NCI-H1694 (cell line): ENCODE measurements at places on chromosomes 5 and 9.

DNA sequence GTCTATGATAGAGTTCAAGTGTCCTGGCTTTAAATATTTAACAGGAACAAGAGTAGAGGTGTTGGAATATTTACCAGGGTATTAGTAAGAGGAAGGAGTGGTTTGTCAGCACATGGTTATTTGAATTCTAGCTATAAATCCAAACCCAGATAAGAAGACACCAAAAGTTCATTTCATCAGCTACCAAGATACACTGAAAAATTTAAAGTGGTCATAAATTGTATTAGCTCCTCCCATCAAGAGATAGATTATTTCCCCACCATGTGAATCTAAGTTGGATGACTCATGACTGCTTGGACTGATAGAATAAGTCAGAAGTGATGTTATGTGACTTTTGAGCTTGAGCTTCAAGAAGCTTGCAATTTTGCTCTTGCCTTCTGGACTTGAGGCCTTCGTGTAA, 72.1 kb upstream of the GRAMD2B start:
- DNase-seq = no peak

DNA sequence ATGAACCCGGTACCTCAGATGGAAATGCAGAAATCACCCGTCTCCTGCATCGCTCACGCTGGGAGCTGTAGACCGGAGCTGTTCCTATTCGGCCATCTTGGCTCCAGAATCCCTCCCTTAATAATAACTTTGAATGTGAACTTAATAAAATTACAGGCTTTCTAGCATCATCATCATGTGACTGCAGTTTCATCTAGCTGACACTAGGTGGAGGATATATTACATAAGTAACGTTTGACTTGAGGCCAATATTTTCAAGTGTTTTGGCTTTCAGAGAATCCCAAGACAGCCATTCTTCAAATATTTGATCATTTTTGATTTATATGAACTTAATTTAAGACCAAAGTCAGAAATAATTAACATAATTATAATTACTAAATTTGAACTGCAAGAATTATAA, 474.9 kb upstream of the CDH10 start:
- no peak for DNase-seq

DNA sequence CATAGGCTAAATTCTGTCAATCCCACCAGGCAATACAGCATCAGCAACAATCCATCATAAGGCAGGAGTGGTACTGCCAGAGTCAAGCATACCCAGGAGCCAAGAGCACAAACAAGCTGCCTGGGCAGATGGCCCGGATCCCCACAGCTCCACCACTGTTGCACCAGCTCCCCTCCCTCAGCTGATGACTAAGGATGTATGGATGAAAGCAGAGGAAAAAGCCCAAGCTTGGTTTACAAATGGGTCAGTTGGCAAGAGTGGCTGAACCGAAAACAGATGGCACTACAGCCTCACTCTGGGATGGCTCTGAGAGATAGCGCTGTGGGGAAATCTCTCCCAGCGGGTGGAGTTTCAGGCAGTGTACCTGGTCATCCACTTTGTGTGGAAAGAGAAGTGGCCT, 29.4 kb downstream of the DROSHA start:
- DNase-seq = peak; percentile 93

- no peak for DNase-seq
Observed at GRCh38 chr5:103442750-103443149, 119.8 kb downstream of the NUDT12 start.

DNA sequence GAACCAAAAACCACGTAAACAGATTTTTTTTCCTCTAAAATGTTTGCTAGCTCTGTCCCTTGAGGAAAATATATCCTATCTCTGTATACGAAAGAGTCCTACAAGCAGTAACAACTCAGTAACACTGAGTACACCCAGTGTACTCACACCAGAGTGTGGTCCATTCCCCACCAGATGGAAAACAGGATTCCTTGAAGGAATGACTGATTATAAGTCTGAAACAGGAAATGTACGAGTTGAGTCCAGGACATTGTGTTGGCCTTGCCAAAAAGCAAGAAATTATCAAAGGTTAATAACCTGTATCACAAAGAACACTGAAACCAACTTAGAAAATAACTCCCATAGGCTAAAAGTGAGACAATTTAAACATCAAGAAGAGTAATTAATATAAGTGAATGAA, 20.4 kb downstream of the GOLPH3 start:
- no peak for DNase-seq

GRCh38 chr5:16864631-16865131, 71.4 kb downstream of the MYO10 start:
- no peak for DNase-seq

DNA sequence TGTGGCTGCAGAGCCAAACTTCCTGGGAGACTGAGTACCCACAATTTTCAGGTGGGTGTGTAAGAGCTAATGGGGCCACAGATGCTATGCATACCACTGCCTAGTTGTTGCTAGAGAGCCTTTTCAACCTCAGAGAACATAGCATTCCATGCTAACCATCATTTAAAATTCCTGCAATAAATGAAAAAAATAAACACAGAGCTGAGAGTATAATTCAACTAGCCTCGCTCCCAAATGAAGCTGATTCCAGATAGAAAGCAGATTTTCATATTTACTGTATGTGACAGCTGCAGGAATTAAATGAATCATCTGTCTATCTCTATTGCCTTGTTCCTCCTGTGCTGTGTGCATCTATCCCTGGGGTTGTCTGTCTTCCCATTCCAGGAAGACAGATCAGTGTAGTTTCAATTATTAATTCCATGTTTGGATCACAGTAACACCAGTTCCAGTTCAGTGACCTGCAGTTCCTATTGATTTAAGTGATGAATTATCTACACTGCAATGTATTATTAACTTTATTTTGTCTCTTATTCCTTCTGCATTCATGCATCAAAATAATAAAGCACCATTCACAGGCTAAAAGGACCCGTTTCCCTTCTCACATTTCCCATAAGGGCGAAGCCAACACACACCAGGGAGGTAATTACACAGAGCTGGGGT, 324.5 kb downstream of the SLIT3 start:
- DNase-seq = peak; percentile 12

- DNase-seq = no peak
Observed at GRCh38 chr5:37715361-37715760, 124.5 kb downstream of the GDNF start.

- DNase-seq = no peak
Observed at GRCh38 chr9:8693464-8693863, 893.9 kb upstream of the DMAC1 start.
